ENCODE measurements at places on chromosomes 3 and 15. TPM values are rescaled to one million over a fixed set of nuclear protein-coding genes. Genes with fewer than 3 reads are reported as not detected.
A peak's percentile ranks its signal among the peaks of the same experiment; 100 is the strongest.

The CLN6 gene
- 14.6 TPM for total RNA-seq

The DZIP1L gene
- total RNA-seq, result not detected

The ARGFX gene
- total RNA-seq, result not detected

The EIF4E3 gene
- total RNA-seq, result 41.4 TPM

The GRK7 gene
- total RNA-seq, result 0.20 TPM

The ANKRD63 gene
- total RNA-seq, result not detected

The COLQ gene
- total RNA-seq, result 10.8 TPM

The MYZAP gene
- total RNA-seq, result 0.15 TPM

GRCh38 chr3:87136066-87136596 is 91.0 kb upstream of the CHMP2B start:
- H3K27me3 ChIP-seq, result no peaks in the 10 kb centered on the region
- no peaks in the 10 kb centered on the region for H3K4me1 ChIP-seq
- H3K27ac ChIP-seq, result no peak overlapping the region

GRCh38 chr15:57236561-57237300 is 139.6 kb upstream of the CGNL1 start:
- H3K27ac ChIP-seq, result no peak overlapping the region
- no peak for DNase-seq
- H3K27me3 ChIP-seq, result no peaks in the 10 kb centered on the region
- peaks cover 9% of the 10 kb centered on the region for H3K36me3 ChIP-seq

DNA sequence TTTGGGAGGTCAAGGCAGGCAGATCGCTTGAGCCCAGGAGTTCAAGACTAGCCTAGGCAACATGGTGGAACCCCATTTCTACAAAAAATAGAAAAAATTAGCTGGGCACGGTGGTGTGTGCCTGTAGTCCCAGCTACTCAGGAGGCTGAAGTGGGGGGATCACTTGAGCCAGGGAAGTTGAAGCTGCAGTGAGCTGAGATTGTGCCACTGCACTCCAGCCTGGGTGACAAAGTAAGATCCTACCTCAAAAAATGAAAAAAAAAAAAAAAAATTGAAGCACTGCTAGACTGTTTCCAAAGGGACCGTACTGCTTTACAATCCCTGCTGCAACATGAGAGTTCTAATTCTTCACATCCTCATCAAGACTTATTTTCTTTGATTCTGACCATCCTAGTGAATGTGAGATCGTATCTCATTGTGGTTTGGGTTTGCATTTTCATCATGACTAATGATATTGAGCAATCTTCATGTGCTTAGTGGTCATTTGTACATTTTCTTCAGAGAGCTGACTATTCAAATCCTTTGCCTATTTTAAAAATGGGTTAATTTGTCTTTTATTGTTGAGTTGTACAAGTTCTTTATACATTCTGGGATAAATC is 10.8 kb downstream of the CMTM8 start:
- H3K4me1 ChIP-seq, result peaks cover 32% of the 10 kb centered on the region
- no peaks in the 10 kb centered on the region for H3K27me3 ChIP-seq
- peak overlapping the region; percentile 3 for H3K4me3 ChIP-seq
- no peak overlapping the region for H3K27ac ChIP-seq

DNA sequence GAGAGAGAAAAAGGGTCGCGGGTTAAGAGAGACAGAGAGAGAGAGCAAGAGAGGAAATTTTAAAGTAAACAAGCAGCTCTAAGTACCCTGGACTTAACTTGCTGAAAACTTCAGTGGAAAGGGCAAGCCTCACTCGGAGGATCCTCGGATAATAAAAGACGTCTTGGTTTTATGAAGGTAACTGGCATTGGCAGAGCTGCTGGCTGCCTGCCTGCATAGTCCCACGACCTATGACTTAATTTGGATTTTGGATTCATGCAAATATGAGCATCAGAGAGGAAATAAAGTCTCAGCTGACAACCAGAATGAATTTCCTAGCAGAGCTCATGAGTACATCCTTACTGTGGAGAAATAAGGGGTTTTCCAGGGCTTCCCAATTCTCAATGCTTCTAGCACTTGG is 95.1 kb upstream of the PDZRN3 start:
- no peak overlapping the region for H3K27ac ChIP-seq
- H3K4me1 ChIP-seq, result no peaks in the 10 kb centered on the region
- no peak for DNase-seq
- no peak overlapping the region for H3K4me3 ChIP-seq
- H3K27me3 ChIP-seq, result no peaks in the 10 kb centered on the region

- H3K36me3 ChIP-seq, result no peaks in the 10 kb centered on the region
- H3K4me1 ChIP-seq, result no peaks in the 10 kb centered on the region
- no peak for DNase-seq
- no peak overlapping the region for H3K4me3 ChIP-seq
- H3K27me3 ChIP-seq, result peaks cover 2% of the 10 kb centered on the region
- no peak overlapping the region for H3K27ac ChIP-seq
Observed at GRCh38 chr3:64122476-64122875, 99.2 kb upstream of the PSMD6 start.

DNA sequence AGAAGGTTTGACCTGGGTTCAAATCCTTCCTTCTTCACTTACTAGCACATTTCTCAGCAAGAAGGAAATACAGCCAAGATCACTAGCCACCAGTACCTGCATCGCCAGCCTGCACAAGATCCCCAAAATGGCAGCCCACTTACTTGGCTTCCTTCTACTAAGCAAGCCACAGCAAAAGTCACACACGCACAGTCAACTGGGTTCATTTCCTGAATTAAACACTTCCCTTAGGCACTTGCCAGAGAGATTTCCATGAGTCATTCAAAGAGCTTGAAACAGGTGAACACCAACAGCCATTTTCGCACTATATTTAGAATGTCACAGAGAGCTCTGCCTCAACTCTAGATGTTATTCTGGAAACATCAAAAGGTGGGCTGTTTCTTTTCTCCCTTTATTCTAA is 42.6 kb downstream of the MGLL start:
- peaks cover 9% of the 10 kb centered on the region for H3K27me3 ChIP-seq
- H3K27ac ChIP-seq, result no peak overlapping the region
- no peak for DNase-seq
- peaks cover 3% of the 10 kb centered on the region for H3K4me1 ChIP-seq
- no peak overlapping the region for H3K4me3 ChIP-seq

- H3K36me3 ChIP-seq, result no peaks in the 10 kb centered on the region
- no peak overlapping the region for H3K27ac ChIP-seq
- no peaks in the 10 kb centered on the region for H3K4me1 ChIP-seq
- no peak for DNase-seq
Observed at GRCh38 chr3:24773798-24774197, 279.1 kb upstream of the THRB start.

DNA sequence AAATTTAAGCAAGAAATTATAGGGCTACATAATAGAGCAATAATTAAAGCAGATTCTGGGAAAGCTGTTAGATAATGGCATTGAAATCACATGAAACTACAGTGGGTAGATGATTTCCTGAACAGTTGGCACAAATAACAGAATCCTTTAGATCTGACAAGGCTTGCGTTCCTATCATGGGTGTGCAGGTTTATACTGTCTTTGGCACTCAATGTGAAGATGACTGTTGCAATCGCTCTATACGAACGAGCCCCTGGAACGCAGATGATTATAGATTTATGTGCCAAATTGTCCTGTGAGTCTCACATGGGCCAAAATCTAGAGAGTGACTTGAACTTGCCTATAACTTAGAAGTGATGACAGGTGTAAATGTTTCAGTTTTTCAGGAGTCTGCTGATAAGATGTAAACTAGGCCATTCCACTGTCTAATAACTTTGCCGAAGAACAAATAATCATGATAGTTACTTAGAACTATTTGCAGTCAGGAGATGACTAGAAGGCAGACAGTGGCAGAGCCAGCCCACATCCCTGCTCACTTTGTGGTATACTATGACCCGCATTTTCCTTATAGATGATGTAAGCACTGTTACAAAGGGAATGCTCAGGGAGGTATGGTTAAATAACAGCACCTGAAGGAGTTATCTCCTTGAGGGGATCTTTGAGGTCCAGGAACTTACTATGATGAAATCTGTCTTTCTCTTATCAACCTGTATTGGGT is 30.5 kb upstream of the TRPC1 start:
- no peaks in the 10 kb centered on the region for H3K4me1 ChIP-seq
- H3K4me3 ChIP-seq, result no peak overlapping the region
- H3K36me3 ChIP-seq, result no peaks in the 10 kb centered on the region
- H3K27ac ChIP-seq, result no peak overlapping the region
- H3K27me3 ChIP-seq, result no peaks in the 10 kb centered on the region

- H3K27ac ChIP-seq, result no peak overlapping the region
- H3K4me3 ChIP-seq, result no peak overlapping the region
- H3K27me3 ChIP-seq, result peaks cover 68% of the 10 kb centered on the region
- H3K4me1 ChIP-seq, result no peaks in the 10 kb centered on the region
- no peaks in the 10 kb centered on the region for H3K36me3 ChIP-seq
Observed at GRCh38 chr15:29208352-29208751, 61.3 kb downstream of the NSMCE3 start.

- H3K4me1 ChIP-seq, result no peaks in the 10 kb centered on the region
- no peak overlapping the region for H3K27ac ChIP-seq
- DNase-seq, result no peak
- peaks cover under 1% of the 10 kb centered on the region for H3K36me3 ChIP-seq
- no peak overlapping the region for H3K4me3 ChIP-seq
Observed at GRCh38 chr3:12081826-12082225, 76.9 kb downstream of the TIMP4 start.

DNA sequence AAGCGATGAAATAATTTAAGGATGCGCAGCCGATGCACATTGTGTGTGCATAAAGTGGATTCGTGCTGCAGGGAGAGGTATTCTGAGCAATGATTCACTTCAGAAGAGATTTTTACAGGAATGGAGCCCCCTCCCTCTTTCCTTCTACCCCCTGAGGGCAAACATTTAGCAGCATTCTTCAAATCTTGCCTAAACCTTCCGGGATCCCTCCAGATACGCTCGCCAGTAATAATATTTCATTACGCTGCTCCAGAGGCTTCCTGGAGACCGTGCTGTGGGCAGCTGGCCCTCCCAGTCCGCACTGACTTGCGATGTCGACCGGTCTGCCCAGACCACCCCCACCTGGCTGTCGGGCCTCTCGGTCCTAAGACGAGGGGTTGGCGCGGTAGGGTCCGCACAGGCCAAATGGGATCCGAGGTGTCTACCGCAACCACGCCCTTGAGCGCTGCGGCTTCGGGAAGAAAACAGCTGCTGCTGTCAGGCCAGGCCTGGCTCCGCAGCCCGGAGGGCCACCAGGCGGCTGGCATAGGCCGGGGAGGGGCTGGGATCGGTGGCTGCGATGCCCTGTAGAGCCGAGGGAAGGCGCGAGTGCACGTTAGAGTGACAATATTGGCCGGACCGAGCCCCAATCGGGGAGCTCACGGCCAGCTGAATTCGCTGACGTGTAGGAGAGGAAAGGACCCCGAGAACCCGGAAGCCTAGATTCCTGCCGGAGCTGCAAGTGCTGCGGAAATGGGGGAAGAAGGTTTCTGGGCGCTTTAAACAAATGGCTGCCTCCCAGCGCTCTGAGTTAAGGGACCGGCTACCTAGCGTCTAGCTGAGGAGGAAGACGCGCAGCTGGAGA is 14.3 kb downstream of the ZIC4 start:
- peaks cover 1% of the 10 kb centered on the region for H3K36me3 ChIP-seq
- H3K27me3 ChIP-seq, result peaks cover 66% of the 10 kb centered on the region
- no peak overlapping the region for H3K27ac ChIP-seq
- DNase-seq, result no peak

DNA sequence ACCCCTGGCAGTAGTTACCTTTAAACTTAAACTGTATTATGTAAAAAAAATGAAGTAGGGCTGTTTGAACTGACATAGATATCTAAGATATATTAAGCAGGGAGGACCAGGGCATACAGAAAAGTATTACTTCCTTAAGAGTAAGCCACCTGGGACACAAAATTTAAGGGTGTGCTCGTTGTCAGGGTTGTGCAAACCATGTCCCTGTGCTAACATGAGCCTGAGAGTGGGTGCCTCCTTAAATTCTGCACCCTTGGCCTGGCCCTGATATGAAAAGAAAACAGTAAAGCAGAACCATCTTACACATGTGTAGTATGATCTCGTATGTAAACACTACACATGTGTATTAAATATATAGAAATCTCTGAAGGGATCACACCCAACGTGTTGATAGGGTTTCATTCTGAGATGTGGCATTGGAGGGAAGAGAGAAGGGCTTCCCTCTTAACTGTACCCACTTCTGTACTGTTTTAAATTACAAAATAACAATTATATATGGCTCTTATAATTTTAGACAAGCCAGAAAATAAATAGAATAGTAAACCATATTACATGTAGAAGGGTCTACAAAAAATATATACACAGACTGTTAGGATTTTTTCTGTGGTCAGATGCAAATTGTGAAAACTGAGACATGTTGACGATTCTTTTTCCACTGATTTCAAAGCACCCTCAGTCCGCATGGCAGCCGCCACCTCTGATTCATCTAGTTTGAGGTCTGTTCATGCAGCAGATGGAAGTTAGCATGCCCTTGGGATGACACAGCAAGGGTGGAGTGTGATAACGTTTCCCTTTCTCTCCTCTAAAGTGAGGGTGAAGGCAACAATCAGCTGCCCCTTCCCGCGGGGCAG is 400.8 kb upstream of the PROK2 start:
- no peak for DNase-seq
- peaks cover 36% of the 10 kb centered on the region for H3K27me3 ChIP-seq
- H3K4me3 ChIP-seq, result no peak overlapping the region
- H3K27ac ChIP-seq, result no peak overlapping the region
- no peaks in the 10 kb centered on the region for H3K4me1 ChIP-seq
